ENCODE measurements at places on chromosomes 4 and X.
A peak's percentile ranks its signal among the peaks of the same experiment; 100 is the strongest.

GRCh38 chr4:24229978-24230377 is 340.1 kb upstream of the PPARGC1A start:
- DNase-seq: peak; percentile 4

DNA sequence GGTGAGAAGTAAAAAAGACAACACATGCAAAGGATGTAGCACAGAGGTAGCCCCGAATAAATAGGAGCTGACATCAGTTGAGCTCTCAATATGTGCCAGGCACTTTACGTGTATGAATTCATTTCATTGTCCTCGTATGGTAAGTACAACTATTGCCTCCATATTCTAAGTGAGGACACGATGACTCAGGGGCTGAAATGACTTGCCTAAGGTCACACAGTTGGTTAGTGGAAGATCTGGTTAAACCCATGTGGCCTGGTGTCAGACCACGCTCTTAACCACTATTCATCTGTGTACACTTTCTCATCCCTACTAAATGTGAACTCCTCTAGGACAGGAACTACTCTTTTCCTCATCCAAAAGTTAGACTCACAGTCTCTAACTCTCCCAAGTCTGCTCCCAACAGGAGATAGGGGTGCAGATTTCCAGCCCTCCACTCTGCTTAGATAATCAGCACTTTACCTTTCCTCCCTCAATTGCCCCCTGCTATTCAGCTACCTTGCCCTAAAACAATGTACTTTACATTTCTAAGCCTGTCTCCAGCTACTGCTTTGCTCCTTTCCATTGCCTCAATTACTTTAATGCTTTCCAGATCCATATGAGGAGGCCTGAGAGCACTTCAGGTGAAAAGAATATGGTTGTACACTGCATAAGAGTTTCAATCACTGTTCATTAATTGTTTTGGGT is 58.8 kb upstream of the LHFPL1 start:
- DNase-seq: no peak

- no peak for DNase-seq
These were observed 83.0 kb upstream of the GRXCR1 start for GRCh38 chr4:42809419-42810084.

DNA sequence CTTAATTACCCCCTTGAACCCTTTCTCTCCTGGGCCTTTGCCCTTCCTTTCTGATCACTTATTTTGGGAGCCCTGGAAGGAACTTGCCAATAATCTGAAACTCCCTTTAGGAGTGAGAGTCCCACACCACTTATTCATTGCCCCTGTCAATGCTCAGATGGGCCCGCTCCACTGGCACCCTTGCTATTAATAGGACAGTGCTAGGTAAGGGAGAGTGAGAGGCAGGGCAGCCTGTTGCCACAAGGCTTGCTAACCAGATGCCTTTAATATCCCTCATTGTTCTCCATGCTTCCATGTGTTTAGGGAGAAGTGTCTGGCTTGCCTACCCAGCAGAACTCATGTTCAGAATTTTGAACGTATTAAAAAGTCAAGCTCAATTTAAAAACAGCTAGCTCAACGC is 1.7 kb upstream of the NHS start:
- DNase-seq: no peak

DNA sequence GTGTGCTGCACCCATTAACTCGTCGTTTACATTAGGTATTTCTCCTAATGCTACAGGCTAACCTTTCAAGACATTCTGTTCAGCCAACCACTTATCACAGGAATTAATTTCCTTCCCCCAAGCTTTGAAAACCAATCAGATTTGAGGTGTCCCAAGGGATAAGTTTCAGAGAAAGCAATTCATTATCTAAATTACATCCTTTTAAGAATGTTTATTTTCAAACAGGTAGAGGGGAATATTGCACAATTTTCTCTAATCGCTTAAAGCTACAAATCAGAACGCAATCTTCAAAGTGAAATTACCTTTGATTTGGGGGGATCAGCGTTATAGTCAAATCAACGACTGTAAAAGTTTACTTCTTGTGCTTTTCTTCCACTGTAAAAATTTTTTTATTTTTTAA is 1.6 kb downstream of the CLOCK start:
- DNase-seq: peak; percentile 25
